ENCODE measurements at places on chromosomes 5 and 9.

DNA sequence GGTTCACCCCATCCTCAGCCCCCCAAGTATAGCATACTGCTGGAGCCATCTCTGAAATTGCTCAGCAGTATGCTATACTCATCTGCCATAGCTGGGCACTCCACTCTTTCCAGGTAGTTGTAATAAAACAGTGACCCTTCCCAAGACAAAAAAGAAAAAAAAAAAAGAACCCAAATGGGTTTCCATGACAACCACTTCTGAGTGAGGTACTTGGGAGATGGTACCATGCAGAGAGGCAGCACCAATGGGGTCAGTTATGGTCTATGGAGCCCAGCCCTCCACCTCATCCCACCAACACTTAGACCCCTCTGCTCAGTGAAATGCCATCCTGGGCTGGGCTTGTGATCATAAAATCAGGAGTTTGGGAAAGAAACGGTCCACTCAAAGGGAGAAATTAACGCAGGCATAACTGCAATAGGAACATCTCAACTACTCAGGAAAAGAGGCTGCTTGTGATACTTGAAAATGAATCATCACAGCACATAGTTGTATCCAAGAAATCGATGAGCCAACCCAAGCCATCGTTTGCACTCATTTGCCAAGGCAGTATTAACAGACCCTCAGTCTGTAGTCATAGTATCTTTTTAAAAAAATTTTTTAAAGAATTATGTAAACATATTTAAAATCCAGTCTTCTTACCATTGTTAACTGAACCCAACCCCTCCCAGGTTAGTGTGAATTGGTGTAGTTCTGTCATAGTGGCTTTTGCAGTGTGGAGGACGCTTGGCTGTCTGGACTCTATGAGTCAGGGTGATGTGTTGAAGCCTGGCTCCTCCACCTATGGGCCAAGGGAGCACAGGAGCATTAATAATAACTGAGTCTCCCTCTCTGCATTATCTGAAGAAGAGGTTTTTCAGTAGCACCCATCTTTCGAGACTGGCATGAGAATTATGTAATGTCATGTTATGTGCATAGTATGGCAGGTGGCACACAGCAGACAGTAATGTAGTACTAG lies 402.7 kb downstream of the SPOCK1 start:
- DNase-seq = no peak

GRCh38 chr5:179833056-179833708 lies 12.5 kb downstream of the SQSTM1 start:
- no peak for DNase-seq

- no peak for DNase-seq
Measured at GRCh38 chr9:99105152-99106043, 485 bp downstream of the TGFBR1 start.

- DNase-seq = no peak
Measured at GRCh38 chr5:151953833-151954232, 29.2 kb upstream of the GLRA1 start.

DNA sequence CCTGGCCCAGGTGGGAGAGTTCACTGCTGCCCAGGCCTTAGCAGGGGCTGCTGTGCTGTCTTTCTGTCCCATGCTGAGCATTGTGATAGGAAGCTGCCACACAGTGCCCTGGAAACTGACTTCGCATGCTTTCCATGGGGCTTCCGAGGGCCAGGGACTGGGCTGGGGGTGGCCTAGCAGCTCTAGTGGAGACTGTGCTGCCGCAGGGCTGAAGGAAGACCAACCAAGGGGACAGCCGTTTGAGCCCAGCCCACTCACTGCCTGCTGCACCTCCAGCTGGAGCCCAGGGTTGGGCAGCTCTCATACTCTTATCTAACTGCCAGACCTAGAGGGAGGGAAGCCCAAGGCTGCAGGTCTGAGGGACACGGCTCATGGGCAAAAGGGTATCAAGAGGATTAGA lies 79.2 kb downstream of the RGS3 start:
- no peak for DNase-seq

DNA sequence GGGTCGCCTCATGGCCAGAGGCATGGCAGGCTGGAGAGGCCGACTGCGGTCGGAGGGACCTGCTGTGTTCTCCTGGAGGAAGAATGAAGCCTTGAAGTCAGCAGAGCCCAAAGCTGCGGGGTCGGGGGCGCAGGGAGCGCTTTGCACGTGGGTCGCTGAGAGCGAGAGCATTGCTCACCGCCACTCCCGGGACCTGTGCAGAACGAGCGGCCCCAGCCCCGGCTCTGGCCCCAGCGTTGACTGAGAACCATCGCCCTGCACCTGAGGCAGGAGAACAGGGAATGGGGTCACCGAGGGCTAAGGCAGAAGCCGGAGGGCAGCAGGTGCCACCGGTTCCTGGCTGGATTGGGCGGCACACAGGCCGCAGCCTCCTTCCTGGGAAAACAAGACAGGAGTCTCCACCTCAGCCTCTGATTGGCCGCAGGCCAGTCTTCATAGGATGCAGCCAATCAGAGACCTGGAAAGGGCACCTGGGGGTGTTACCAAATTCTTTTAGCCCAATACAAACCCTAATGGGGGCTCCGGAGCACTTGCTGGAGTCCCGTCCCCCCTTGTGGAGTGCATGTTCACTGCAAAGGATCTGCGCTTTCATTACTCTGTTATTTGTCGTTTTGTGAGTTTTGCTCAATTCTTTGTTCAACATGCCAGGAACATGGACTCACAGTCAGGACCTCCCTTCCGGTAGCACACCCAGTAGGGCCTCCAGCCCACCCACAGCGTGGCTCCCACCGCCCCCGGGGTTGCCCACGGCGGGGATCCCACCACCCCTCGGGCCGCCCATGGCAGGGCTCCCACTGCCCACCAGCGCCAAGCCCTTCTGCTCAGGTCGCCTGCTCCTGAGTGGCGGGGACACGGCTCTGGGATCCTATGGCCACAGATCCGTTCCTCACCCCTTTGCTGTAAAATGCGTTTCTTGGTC lies 24.7 kb upstream of the SLC6A19 start:
- no peak for DNase-seq

DNA sequence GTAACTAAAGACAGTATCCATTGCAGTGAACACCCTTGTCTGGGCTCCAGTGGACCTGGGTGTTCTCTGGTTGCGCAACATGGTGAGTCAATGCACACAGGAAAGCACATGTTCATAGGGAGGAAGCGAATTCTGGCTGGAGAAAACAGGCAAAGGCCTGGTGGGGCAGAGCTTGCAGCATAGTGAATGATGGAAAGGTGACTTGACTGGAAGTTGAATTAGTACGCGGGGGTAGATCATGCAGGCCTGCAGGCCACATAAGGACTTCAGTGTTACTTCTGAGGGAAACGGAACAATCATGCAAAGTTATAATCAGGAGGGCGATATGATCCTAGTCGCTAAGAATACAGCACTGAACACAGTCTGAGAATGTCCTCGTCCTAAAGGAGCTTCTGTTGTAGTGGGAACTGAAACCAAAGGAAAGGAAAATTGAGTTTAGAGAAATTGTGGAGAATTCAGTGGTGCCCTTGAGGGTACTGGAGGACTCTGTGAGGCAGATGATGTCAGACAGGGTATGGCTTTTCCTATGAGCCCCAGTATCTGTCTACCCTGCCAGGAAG lies 71.9 kb upstream of the RANBP3L start:
- DNase-seq = peak; percentile 75

- no peak for DNase-seq
Measured at GRCh38 chr9:4086119-4087090, 213.5 kb downstream of the GLIS3 start.

DNA sequence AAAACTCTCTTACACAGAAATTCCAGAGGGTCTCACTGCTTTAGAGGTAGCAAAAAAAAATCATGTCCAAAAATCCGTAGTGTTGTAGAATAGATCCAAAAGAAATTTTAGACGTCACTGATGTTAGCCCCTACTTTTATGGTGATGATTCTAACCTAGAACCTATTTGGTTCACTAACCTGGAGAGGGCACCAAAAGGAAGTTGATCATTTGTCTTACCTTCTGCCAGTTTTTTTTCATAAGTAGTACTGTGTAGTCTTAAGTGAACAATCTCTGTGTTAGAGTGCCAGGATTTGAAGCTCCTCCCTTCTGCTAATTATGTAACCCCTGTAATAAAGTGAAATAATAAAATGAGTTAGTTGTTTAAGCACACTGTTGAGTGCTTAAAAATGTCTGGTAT lies 215.2 kb downstream of the SMARCA2 start:
- no peak for DNase-seq

DNA sequence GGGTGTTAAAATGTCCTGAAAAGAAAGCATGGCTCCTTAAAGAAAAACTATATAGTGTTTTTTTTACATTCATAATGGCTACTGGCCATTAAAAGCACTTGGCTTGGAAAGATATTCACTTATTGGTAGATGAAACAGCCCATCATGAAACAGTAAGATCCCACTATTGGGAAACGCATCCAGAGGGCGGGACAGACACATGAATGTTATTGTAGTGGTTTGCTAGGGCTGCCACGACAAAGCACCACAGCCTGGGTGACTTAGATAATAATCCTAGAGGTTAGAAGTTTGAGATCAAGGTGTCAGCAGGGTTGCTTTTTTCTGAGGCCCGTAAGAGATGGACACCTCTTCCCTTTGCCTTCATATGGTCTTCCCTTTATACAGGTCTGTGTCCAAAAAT lies 139.4 kb upstream of the ANKH start:
- no peak for DNase-seq

DNA sequence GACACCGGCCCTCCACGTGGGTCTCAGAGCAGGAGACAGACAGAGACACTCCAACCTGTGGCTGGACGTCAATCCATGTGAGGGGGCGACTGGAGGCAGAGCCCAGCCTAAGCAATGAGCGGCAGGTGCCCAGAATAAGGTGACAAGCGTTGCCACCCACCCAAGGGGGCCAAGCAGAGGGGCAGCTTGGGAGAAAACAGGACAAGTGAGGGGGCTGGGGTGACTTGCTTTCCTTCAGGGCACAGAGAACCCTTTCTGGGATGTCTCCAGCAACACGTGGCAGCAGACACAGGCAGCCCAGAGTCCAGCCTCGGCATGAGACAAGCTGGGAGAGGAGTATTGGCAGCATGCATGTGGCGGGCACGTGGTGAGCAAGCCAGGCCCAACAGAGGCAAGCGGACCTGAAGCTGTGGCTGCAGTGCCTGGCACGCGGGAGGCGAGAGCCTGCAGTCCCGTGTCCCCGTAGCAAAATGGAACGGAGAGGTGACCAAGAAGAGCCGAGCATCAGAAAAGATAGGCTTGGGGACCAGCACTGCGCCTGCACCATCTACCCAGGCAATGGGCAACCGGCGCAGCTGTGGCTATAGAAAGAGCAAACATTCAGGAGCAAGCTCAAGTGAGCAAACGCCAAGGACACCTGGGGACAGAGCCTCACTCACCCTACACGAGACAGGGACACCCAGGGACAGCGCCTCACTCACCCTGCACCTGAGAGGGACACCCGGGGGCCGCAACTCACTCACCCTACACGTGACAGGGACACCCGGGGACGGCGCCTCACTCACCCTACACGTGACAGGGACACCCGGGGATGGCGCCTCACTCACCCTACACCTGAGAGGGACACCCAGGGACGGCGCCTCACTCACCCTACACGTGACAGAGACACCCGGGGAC lies 6.2 kb downstream of the TERT start:
- no peak for DNase-seq

DNA sequence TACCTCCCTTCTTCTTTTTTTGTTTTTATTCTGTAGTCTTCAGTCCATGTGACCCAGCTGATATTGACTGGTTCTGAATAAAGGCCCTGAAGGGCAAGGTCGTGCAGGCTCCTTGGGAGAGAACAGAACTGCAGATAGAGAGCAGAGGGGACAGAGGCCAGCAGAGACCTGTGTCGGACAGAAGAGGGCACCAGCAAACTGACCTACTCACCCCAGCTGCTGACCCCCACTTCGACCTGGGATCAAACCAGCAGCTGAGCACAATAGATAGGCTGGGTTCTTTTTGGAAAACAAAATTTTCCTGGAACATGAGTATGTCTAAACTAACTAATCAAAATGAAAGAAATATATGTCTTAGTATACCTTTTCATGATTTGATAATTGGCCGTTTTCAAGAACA lies 695.1 kb downstream of the NR2F1-AS1 start:
- no peak for DNase-seq

- DNase-seq = no peak
Measured at GRCh38 chr5:81739291-81739690, 11.6 kb downstream of the SSBP2 start.

DNA sequence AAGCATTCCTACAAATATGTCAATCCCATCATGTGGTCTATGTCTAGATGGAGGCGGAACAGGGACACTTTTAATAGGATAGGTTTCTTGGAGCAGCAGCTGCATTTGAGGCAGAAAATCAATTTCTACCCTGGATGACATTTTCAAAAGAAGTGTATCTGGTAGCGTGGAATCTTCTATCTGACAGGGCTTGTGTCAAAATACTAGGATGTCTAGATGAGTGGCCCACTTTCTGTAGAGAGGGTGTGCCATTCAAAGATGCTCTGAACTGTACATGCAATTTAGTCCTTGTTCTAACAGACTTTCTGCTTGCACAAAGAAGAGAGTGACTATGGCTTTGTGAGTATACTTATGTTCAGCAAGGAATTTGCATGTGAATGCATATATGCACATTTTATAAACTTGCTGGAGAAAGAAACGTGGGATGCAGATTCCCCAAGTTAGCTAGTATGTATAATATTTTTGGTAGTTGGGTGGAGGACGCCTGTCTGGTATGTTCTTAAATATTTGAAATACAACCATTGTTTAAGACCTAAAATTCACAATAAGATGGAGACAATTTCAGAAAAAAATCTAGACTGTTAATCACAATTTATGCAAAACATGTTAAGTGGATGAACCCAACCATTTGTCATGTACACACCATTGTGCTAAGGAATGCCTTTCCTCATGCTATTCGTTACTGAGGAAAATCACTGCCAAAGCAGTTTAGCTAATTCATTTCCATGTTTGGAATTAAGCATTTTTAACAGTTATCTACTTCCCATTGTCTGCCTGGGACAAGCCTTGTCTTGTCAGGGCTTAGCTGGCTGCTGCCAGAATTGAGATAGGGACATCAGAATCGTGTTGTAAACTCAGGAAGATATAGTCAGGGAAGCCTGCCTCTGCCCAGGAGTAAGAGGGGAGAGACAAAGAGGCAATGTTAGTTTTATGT lies 129.1 kb upstream of the MEF2C start:
- no peak for DNase-seq

DNA sequence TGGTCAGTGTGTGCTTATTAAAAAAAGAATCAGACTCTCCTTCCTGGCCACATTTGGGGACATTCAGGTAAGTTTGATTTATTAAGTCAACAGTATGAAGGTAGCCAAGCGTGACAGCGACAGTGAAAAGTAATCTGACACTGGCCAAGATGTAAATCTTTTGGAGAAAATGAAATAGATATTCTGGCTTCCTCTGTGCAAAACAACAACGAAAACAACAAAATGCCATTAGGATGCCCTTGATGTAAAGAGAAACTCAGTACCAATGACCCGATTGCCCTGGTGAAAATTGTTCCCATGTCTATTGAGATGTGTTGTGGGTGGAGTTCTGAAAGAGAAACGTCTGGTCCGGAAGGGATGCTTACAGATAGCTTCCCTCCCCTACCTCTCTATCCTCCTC lies 267.8 kb downstream of the MAT2B start:
- no peak for DNase-seq

DNA sequence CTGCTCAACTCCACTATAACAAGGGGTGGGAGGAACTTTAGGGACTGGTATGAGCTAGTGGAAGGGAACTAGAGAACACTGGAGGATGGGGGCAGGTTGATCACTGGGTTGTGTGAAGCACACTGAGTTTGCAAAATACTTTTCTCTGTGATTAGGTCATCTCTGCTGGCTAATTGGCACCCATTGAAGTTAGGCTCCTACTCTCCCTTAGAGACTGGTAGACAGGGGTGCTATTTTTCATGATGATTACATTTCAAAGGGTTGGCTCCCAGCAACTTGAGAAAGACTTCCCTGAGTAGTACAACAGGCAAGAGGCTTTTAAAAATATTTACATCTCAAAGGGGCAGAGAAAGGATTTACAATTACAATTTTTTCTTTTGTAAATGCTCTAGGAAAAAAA lies 50.4 kb upstream of the MTAP start:
- DNase-seq = no peak

Measured in keratinocyte (primary cell).